Mammary epithelial cell (primary cell): ENCODE measurements at places on chromosomes 2 and 18.
A peak's percentile ranks its signal among the peaks of the same experiment; 100 is the strongest.

- DNase-seq, result no peak
Measured at GRCh38 chr2:55985406-55985805, 61.8 kb upstream of the EFEMP1 start.

GRCh38 chr18:68796936-68797690 is 767 bp upstream of the CCDC102B start:
- no peak for DNase-seq

DNA sequence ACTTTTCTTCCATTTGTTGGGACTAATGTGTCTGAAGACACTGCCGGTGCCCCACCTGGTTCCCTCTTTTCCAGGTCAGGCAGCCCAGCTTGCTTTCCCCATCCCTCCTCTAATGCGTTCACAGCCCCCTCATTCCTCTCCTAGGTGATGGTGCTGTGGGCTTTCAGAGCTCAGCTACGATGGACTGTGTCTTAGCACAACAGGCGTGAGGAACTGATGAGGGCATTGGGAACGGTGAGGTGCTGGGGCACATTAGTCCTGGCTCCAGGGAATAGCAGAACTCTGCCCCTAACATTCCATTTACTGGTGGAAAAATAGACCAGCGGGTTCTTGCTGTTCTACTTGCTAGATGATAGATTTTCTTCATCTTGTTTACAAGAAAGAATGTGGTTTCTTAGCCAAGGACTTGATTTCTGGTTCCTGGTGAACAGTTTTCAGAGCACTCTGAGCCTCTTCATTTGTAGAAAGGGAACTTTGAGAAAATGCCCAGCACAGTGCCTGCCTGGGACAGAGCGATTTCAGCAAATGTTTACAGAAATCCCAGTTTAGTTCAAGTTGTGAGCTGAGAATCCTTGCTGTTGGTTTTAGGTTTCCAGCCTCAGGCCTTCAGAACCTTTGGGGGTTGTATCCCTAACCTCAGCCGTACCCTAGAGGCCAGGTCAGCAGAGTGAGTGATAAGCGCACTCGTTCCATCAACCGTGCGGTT is 42.5 kb downstream of the LDLRAD4 start:
- no peak for DNase-seq

DNA sequence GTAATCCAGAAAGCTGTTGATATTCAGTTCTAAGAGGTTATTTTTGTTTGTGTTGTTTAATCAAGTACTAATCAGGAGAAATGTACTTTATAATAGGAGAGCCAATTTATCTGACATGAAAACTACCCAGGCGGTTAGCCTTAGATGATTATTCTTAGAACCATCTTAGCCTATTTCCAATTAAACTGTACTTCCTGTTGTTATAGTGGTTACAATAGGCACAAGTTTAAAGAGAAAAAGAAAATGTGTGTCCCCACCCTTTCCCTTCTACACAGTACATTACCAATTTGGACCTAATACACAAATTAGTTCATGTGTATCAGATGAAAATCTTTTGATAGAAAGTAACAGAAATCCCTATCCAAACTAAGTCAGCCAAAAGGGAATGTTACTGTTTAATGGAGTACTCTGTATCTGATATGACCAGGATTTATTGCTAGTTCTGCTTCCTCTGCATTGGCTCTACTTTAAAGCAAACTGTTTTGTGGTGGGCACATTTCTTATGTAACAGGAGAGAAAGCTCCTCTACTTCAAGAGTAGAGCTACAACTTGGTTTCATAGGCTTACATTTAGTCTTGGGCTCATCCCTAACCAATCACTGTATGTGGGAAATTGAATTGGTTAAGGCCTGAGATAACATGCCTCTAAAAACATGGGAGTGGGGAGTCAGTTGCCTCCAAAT is 217.9 kb downstream of the UBE2E3 start:
- no peak for DNase-seq

DNA sequence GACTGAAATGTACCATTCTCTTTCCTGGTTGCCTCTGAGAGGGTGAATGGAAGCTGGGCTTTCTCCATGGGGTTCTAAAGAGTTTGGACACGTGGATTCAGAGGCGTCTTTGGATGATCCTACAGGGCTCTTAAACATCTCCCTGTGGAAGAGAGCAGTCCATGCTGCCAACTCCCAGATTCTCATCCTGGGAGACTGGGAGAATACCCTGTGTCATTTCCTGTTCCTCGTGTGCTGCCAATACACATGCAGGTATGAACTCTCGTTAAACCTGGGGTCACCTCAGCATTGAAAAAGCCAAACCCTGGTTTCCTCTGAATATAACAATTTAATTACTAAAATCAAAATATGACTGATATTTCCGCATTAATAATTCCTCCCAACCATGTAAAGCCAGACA is 73.3 kb upstream of the NT5C1B start:
- peak; percentile 12 for DNase-seq

DNA sequence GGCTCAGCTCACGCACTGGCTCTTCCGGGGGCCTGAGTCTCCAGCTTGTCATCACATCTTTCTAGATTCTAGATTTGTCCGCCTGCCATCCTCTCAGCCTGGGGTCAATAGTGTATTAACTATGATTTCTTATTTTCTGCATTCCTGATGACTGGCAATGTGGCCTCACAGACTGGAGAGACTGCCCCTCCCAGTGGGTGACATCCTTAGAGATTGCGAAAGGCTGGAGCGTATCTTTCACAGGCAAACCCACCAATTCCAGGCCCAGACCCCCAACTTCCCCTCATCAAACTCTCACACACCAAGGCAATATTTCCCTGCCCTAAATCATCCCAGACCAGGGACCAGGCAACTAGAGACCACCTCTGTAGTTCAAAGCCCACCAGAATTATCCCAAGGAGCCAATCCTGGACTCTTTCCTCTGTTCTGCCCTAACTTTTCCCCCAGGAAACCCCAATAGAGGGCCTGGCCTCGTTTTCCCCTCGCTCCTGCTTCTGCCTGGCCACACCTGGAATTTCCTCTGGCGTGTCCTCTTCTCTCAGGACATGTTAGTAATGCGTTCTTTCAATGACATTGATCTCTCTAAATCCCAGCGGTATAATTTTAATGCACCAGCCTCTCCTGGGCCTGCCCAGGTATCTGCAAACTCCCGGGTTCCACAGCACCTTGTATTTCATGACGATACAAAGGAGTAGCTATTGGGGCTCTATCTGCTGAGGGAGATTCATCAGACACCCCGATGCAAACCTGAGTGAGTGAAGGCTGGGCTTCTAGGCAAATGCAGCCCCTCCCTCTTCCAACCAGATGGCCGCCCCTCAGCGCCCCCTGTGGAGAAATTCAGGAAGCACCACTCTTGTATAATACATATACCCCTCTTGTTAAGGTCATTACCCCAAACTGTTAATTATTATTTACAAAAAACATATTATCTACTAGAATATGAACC is 2.4 kb upstream of the KCNF1 start:
- no peak for DNase-seq

DNA sequence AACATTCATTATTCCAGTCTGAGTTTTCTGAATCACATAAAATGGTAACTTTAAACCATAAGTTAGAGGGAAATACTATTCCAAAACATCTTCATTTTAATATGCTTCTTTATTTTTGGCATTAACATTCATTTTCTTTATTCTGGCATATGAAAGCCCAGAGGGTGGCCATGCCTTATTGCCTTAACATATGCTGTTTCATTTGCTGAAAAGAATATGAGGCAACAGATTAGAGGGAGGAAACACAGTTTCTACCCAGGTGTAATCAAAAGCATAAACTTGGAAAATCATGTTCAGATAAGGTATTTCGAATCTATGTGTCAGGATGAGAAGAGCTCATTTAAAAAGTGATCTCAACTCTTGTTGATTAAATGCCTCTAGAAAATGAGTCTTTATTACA is 379.9 kb upstream of the DSEL start:
- DNase-seq, result no peak

DNA sequence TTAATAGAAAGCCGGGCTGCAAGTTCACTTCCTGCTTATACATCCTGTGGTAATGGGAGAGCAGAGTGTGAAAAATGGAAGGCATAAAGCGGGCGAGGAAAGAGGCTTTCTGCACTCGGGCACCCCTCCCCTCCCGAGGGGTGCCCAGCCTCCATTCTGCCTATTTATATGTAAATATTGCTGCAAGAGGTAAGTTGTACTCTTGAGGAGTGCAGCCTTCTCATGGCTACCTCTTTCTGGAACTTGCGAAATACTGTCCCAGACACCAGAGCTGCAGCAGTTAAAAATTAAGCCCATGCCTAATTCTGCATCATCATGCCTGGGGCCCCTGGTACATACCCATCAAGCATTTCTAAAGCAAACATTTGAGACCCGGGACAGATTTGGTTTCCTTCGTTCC is 156.0 kb downstream of the GBX2 start:
- DNase-seq, result no peak

- no peak for DNase-seq
Measured at GRCh38 chr2:27288610-27289009, 6.4 kb downstream of the TRIM54 start.

GRCh38 chr2:191582355-191582754 is 95.6 kb upstream of the NABP1 start:
- peak; percentile 77 for DNase-seq

DNA sequence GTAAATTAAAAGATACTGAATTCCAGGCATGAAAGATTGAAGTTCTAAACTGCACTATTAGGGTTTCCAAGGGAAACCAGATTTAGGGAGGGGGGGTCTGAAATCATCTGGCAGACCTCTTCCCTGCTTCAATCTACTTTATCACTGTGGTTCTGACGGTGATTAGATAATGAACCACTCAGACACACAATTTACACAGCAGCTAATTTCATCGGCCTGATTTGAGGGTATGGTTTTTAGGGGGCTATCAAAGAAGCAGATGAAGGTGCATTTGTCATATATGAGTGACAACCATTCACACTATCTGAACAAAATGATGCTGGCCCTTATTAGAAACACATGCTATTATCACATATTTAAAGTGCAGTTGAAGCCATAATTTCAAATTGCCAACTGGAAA is 106.0 kb downstream of the OLA1 start:
- DNase-seq, result no peak

GRCh38 chr2:1407950-1408675 is 5.2 kb upstream of the TPO start:
- no peak for DNase-seq

- no peak for DNase-seq
Measured at GRCh38 chr2:205188239-205189138, 493.8 kb upstream of the NRP2 start.

- peak; percentile 48 for DNase-seq
Measured at GRCh38 chr2:14702258-14702657, 69.7 kb downstream of the LRATD1 start.

GRCh38 chr2:46521215-46521683 is 41.9 kb downstream of the TMEM247 start:
- DNase-seq, result no peak

DNA sequence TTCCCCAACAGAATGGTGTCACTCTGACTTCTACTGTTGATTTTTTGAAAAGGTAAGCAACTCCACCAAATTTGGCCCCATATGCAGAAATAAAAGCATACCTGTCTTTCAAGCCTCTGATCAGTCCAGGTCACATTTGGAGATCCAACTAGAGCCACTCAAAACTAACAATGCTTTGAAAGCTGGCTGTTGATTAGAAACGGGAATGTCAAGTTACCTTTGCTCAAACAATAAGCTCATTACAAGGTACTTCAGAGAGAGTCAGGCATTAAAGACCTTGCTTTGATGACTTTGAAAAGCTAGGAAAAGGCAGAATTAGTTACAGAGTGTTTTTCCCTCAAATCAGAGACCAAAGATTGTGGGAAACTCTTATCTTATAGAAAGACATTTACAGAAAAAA is 4.8 kb upstream of the IHH start:
- DNase-seq, result no peak

DNA sequence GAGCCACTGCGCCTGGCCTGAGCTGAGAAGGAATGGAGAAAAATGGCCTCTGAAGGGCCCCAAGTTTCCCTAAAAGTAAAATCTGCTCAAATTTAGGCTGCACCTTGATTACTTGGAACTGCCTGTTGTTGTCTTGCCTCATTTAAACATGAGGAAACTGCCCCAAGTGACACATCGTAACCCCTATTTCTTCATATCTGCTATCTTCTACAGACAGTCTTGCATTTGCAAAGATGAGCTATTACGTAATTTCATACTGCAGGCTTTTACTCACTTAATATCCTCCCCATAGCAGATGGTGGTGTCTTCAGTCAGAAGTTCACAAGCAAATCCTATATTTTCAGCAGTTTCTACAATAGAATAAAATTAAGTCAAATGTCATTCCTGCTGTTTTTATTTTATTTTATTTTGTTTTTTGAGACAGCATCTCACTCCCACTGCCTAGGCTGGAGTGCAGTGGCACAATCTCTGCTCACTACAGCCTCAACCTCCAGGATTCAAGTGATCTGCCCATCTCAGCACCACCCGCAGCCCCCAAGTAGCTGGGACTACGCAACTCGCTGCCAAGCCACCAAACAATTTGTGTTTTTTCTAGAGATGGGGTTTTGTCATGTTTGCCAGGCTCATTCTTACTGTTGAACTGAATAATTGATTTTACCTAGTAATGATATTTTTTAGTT is 45.3 kb upstream of the NARS1 start:
- peak; percentile 38 for DNase-seq

- DNase-seq, result no peak
Measured at GRCh38 chr18:3857544-3857943, 407.6 kb downstream of the TGIF1 start.

DNA sequence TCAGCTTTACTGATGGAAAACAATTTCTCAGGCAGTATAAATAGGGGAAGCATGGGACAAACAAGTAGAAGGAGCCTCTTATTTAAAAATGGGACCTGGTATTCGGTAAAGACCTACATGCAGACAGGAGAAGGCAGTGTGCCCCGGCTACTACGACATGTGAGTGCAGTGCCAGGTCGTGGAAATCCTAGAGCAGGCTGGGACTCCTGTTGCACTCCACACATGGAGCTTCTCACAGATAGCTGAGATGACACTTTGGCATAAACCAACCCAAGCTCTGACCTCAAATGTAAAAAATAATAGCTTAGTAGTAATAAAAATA is 885 bp upstream of the DSEL start:
- no peak for DNase-seq

DNA sequence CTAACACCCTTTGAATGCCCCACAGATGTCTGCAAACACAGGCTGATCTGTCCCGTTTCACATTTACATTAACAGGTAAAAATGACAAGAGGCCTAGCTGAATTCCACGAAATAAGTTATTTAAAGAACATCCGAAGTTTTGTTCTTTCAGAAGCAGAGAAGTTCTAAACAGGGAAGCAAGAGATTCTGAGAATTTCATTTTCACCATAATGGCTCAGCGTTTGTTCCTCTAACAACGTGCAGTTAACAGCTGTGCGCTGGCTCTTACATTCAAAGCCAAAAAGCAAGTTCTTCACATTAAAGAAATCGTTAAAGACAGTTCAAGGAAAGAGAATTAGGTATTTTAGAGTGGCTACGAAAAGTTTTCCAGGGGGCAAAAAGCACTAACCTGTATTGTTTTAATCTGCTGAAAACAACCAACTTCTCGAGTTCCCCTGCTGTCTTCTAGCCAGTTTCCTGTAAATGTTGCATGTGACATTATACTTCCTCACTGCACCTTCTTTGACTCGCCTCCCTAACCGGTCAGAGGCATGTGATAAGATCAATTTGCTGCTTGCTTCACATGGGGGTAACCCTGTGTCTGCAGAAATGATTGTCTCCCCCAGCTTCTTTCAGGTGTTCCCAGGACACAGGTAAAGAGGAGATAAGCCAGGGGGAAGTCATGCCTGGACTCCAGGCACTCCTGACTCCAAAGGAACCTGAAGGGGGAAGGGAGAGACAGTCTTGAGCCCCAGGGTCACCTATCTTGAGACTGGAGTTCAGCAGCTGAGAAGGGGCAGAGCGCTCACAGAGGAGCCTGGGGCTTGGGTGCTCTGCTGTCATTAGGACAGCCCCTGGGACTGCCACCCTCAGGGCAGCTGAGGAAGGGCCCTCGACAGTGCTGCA is 36.8 kb upstream of the WIPF1 start:
- no peak for DNase-seq

GRCh38 chr2:224982910-224983711 is 59.2 kb downstream of the DOCK10 start:
- DNase-seq, result no peak
